Vagina (tissue), 2 donors: ENCODE measurements at places on chromosomes 7 and 10.
A peak's percentile ranks its signal among the peaks of the same experiment; 100 is the strongest.

DNA sequence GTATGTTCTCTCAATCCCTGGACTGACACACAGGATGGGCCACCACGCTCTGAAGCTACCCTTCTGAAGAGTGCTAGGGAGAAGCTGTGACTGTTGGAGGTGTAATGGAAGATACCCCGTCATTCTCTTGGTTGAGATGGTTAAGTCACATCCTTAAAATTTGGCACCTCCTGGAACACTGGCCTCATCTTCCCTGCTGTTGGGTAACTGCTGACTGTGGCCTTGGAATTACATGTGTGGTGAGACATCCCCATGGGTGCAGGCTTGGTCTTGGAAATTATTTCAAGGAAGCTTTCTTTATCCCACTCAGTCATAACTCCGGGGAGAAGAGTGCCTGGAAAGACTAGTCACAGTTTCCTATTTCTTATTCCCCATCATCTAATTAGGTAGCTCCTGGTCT, 62.0 kb downstream of the LRMDA start:
- no peaks in the 10 kb centered on the region for H3K27me3 ChIP-seq
- DNase-seq, result no peak
- no peaks in the 10 kb centered on the region for H3K36me3 ChIP-seq
- H3K27ac ChIP-seq, result no peak overlapping the region
- H3K4me1 ChIP-seq, result peaks cover 6% of the 10 kb centered on the region

DNA sequence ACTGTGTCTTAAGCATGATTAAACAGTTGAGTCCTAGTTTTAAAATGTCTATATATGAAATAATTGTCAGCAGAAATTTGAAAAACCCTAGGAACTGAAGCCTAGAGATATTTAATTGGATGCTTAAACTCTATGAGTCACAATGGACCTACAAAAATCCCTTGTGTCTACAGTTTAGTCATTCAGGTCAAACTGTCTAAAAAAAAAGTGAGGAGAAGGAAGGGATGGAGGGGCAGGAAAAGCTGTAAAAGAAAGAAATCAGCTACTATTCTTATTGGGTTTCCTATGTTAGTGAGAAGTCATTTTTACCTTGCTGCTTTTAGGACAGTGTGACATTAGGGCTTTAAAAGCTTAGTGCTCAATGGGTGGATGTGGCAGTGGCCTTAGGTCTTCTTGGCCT, 406.1 kb upstream of the FZD8 start:
- no peak overlapping the region for H3K4me3 ChIP-seq
- H3K27ac ChIP-seq, result no peak overlapping the region
- DNase-seq, result no peak
- no peaks in the 10 kb centered on the region for H3K36me3 ChIP-seq

DNA sequence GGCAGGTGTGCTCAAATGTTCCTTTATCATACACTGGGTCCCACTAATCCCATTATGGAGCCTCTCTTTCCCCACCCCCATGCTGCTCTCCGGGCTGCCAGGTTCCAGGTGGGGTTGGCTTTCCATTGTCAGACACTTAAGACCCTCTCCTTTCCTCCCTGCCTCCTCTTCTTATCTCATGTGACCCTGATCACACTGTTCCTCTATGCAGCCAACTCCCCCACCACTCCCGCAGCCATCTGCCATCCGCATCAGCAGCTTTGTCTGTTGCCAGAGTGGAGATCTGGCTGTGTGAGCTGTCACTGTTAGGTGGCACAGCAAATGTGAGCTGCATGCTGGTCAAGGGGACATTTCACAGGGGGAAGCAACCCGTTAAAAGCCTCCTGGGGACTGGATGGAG, 391.4 kb downstream of the TNS3 start:
- H3K4me1 ChIP-seq, result no peaks in the 10 kb centered on the region
- H3K27me3 ChIP-seq, result no peaks in the 10 kb centered on the region
- H3K27ac ChIP-seq, result no peak overlapping the region
- H3K36me3 ChIP-seq, result no peaks in the 10 kb centered on the region
- DNase-seq, result peak; percentile 83

DNA sequence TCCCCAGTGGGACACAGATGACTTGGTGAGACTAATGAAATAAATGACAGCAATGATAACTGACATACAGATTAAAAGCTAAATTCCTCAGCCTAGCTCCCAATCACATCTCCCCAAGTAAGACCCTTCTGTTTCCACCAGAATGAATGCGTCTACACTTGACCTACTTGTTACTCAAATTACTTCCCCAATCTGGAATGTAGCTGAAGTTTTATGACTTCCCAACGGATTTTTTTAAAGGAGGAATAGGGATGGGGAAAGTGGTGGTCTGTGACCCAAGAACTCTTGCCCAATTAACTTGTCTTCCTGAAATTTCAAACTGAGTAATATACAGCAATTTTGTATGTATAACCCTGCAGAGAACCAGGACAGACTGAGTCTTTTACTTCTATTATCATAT, 9.1 kb downstream of the H2AZ2 start:
- DNase-seq, result no peak
- H3K4me3 ChIP-seq, result no peak overlapping the region
- peaks cover 5% of the 10 kb centered on the region for H3K4me1 ChIP-seq
- H3K36me3 ChIP-seq, result no peaks in the 10 kb centered on the region
- no peak overlapping the region for H3K27ac ChIP-seq

GRCh38 chr10:63374991-63375390, 90.8 kb downstream of the JMJD1C start:
- peaks cover 29% of the 10 kb centered on the region for H3K4me1 ChIP-seq
- H3K27me3 ChIP-seq, result no peaks in the 10 kb centered on the region
- H3K27ac ChIP-seq, result no peak overlapping the region
- H3K4me3 ChIP-seq, result no peak overlapping the region

- peaks cover 21% of the 10 kb centered on the region for H3K4me1 ChIP-seq
- DNase-seq, result no peak
- no peak overlapping the region for H3K27ac ChIP-seq
- H3K36me3 ChIP-seq, result no peaks in the 10 kb centered on the region
Measured at GRCh38 chr7:103150192-103150591, 1.3 kb upstream of the NAPEPLD start.

- H3K4me3 ChIP-seq, result no peak overlapping the region
- no peak for DNase-seq
- no peaks in the 10 kb centered on the region for H3K4me1 ChIP-seq
- no peaks in the 10 kb centered on the region for H3K36me3 ChIP-seq
- H3K27ac ChIP-seq, result no peak overlapping the region
Measured at GRCh38 chr10:34996843-34997242, 93.3 kb downstream of the CUL2 start.

DNA sequence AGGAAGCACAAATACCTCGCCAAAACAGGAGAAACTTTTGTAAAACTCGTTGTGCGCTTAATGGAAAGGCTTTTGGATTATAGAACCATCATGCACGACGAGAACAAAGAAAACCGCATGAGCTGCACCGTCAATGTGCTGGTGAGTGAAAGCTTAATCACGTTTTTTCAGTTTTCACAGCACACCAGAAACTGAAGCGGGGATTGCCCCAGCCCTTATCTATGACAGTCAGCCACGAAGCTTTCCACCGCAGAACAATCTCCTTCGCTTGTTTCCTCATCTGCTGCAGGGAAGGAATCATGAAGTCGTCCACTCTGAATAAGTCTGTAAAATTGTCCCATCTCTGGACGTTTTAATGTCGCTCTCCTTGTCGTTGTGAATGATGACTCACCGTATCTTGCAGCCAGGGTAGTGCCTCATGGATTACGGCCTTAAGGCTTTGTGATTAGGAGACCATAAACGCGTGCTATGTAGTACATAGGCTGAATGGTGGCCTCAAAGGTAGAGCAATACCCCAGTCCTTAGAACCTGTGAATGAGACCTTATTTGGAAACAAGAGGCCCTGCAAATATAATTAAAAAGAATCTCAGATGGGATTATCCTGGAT, 174.9 kb upstream of the NPS start:
- H3K36me3 ChIP-seq, result peaks cover 31% of the 10 kb centered on the region
- H3K4me1 ChIP-seq, result no peaks in the 10 kb centered on the region
- H3K4me3 ChIP-seq, result no peak overlapping the region
- no peak overlapping the region for H3K27ac ChIP-seq

GRCh38 chr10:7407368-7408290, 3.2 kb downstream of the SFMBT2 start:
- no peaks in the 10 kb centered on the region for H3K27me3 ChIP-seq
- H3K27ac ChIP-seq, result peak overlapping the region; percentile 89
- peak overlapping the region; percentile 75 for H3K4me3 ChIP-seq
- peaks cover 46% of the 10 kb centered on the region for H3K4me1 ChIP-seq

GRCh38 chr10:124047427-124048152, 45.8 kb downstream of the CHST15 start:
- no peak overlapping the region for H3K4me3 ChIP-seq
- DNase-seq, result no peak
- no peaks in the 10 kb centered on the region for H3K36me3 ChIP-seq
- H3K27ac ChIP-seq, result no peak overlapping the region
- H3K27me3 ChIP-seq, result no peaks in the 10 kb centered on the region

DNA sequence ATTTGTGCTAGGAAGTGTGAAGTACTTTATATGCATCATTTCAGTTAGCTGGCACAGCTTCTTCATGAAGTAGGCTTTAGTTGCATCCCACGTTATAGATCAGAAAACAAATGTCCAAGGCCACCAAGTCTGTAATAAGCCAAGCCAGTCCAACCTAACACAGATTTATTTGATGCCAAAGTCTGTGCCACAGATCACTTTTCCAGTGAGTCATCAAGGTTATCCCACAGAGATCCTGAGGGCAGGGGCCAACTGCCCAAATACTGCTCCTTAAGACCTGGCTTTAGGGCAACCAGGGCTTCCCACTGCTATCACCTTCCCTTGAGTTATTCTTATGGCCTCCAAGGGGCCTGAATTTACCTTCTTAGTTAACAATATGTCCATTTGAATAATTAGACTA, 1340.4 kb downstream of the XPNPEP1 start:
- H3K4me1 ChIP-seq, result no peaks in the 10 kb centered on the region
- H3K27me3 ChIP-seq, result no peaks in the 10 kb centered on the region

GRCh38 chr10:71520042-71520441, 123.3 kb downstream of the CDH23 start:
- no peaks in the 10 kb centered on the region for H3K4me1 ChIP-seq
- H3K4me3 ChIP-seq, result no peak overlapping the region
- H3K27ac ChIP-seq, result no peak overlapping the region
- H3K36me3 ChIP-seq, result no peaks in the 10 kb centered on the region

- peaks cover 9% of the 10 kb centered on the region for H3K4me1 ChIP-seq
- no peak for DNase-seq
- H3K27me3 ChIP-seq, result no peaks in the 10 kb centered on the region
- no peak overlapping the region for H3K4me3 ChIP-seq
- H3K36me3 ChIP-seq, result no peaks in the 10 kb centered on the region
Measured at GRCh38 chr10:71627956-71628355, 91.6 kb downstream of the C10orf105 start.

GRCh38 chr10:93751832-93752231, 5.9 kb upstream of the LGI1 start:
- no peak overlapping the region for H3K27ac ChIP-seq
- DNase-seq, result no peak
- no peaks in the 10 kb centered on the region for H3K27me3 ChIP-seq
- no peak overlapping the region for H3K4me3 ChIP-seq

DNA sequence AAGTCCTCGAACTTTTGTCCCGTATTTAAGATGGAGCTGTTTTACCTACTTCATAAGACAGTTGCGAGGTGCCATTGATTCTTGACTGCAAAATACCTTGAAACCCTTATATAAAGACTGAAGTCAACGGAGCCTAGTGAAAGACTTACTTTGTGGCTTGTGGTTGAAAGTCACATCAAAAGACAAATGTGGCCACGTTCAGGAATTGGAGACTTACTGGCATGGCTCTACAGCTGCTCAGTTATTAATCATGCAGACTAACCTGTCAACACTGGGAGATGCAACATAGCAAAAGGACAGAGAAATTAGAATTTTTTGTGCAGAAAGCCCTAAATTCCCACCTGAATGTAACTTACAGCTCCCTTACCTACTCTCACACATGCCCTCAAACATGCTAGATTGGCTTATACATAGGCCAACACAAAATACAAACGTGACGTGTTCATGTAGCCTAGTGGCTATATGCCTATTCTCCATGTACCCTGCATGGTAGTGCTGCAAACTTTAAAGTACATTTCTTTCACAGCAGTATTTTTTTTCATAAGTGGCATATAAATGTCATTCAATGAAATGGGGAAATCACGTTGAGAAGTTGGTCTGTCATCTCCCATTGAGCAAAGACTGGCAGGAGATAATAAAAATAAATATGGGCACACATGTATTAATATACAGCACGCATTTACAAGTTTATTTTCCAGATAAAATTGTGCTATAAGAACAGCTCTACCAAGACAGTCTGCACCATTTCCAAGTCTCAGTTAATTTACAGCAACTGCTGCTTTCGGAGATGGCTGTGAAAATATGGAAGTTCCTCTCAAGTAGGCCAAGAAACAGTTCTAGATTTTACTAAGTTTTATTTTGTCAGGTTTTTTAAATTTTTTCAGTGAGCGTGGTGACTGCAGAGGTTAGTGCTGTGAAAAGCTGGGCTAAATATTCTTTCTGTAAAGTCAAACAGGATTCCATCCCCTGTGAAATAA, 170.4 kb upstream of the C7orf33 start:
- no peaks in the 10 kb centered on the region for H3K4me1 ChIP-seq
- no peak overlapping the region for H3K27ac ChIP-seq
- DNase-seq, result no peak
- H3K27me3 ChIP-seq, result no peaks in the 10 kb centered on the region
- no peaks in the 10 kb centered on the region for H3K36me3 ChIP-seq

DNA sequence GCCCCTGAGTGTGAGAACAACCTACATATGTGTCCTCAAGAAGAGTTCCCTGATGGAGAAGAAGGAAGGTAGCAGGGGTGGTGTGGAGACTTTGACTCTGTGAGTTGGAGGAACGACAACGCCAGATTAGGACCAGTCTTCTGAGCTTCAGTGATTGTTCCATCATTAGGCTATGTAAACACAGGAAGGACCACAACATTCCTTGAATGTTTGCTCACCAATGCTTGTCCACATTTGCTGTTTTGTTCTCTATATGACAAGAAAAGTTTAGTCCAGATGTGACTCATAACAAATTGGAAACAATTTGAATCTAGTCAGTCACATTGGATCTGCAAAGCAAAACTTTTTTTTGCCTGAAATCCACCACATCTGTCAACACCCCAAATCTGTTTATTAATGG, 62.7 kb downstream of the ENTPD1 start:
- no peak overlapping the region for H3K4me3 ChIP-seq
- no peaks in the 10 kb centered on the region for H3K27me3 ChIP-seq
- H3K36me3 ChIP-seq, result no peaks in the 10 kb centered on the region

- H3K27ac ChIP-seq, result no peak overlapping the region
- H3K27me3 ChIP-seq, result no peaks in the 10 kb centered on the region
Measured at GRCh38 chr10:74502963-74503608, 323.3 kb upstream of the KAT6B start.

DNA sequence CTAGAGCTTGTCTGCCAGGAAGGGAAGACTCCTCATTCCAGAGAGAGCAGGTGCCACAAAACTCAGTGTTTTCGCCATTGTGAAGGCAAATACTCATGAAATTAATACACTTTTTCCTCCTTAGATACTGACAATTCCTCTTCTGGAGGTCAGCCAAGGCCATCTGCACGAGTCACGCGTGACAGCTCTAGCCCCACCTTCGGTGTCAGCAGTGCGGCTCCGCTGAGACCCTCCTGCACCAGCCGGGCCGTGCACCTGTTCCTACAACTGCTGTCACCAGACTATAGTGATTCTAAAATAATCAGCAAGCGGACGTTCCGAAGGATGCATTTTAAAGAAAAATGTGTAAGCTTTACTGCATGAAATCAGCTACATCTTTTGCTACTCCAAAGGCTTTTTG, 127.7 kb downstream of the DIP2C start:
- peaks cover 36% of the 10 kb centered on the region for H3K4me1 ChIP-seq
- H3K27me3 ChIP-seq, result no peaks in the 10 kb centered on the region
- no peaks in the 10 kb centered on the region for H3K36me3 ChIP-seq
- DNase-seq, result no peak
